ENCODE measurements at places on chromosomes 2 and 18.

DNA sequence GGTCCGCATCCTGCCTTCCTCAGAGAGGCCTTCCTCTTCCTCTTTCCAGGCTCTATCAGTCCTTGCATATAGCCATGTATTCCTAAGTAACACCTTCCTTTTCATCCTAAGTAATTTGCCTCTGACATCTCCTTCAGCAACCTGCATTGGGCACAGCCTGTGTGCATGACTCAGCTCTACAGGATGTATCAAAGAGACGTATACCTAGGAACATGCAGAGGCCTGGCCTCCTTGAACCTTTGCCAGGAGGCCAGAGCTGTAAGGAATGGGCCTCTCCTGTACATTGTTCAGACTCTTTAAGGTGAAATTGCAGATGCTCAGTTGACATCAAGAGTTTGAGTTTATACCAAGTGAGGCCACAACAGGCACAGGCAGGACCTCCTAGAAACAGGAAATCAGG lies 76.0 kb upstream of the CELF4 start:
- DNase-seq = no peak

DNA sequence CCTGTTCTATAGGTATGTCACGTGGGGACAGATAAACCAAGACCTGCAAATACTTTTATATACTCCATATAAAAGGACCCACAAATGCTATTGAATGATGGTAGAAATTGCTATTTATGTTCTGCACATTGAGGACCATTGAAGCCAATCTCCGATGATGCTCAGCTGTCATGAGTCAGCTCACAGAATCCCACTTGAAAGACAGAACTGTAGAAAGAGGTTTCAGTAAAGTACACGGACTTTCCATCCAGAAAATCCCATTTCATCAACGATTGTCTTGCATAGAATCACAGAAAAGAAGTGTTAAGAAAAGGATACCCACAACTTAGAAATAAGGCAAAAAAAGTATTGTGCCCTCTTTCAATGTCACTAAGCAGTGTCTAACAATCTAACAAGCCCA lies 169.0 kb upstream of the COPS8 start:
- no peak for DNase-seq

GRCh38 chr18:79616651-79617510 lies 62.7 kb upstream of the CTDP1 start:
- no peak for DNase-seq

DNA sequence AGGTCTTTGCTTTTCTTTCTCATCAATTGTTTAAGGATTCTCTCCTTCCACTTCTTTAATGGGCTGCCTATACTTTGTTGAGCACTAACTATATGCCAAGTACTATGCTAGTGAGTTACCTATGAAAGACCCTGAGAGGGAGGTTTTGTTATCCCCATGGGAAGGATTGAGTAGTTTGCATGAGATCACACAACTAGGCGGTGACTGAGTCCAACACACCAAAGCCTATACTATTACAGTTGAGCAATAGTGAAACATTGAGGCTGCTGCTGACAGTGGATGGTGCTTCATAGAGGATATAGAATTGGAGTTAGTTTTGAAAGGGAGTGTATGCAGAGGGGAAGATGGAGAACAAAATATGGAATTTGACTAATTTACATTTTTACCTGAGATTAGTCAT lies 15.8 kb downstream of the NABP1 start:
- no peak for DNase-seq

- DNase-seq = no peak
These were observed 59.2 kb upstream of the FZD7 start for GRCh38 chr2:201974171-201975100.
